Gastroesophageal sphincter (tissue), 4 donors: ENCODE measurements at places on chromosomes 16 and 17.

DNA sequence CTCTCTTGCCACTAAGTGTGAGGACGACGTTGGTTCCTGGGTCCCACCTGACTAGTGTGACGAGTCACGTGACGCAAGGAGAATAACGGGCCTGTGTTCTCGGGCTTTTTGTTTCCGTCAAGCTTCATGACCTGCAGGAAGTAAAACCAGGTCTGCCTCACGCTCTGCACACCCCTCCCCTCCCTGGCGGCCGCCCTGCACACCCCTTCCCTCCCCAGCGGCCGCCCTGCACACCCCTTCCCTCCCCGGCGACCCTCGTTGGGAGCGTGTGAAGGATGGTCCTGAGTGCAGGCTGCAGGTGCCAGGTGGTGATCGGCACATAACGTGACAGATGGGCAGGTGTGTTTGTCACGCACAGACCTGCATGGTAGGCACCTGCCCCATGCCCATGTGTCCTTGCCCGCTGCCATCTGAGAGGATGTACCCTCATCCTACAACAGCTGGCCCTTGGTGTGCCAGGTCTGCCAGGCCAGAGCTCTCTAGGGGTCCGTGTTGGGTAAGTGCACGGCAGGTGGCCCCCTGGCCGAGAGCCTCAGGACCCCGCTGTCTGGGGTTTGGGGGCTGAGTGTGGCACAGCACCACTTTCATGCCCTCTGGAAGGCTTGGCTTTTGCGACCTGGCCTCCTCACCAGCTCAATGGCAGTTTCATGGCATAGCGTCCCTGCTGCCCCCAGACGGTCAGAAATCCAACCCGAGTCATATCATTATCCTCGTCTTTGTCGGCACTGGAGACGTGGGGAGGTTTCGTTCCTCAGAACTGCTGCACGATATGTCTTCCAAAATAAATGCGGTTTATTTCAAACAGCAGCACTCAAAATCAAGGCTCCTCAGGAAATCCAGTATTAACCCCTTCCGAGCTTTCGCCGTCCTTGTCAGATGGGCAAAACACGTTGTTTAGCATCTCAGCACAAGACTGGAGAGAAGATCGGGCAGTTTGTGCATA is 191.8 kb upstream of the CHMP6 start:
- ATAC-seq: no peak

DNA sequence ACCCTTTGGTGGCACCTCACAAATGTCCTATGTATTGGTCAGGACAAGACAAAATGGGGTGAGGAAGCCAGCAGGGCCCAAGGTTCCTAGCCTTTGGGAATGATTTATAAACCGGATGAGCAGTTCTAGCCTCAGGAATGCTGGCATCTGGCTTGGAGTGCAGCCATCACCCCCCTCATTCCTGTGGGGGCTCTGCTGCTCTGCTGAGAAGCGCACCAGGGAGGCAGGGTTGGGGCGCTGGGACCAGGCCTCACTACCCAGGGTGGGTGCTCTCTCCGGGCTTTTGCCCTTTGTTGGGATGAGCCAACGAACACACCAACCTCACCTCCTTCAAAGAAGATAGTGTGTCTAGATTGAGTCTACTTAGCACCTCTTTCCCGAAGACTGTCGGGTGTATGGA is 39.2 kb downstream of the TMEM11 start:
- ATAC-seq: no peak

- ATAC-seq: peak; percentile 69
Measured at GRCh38 chr16:16073891-16074881, 124.8 kb downstream of the ABCC1 start.

- ATAC-seq: peak; percentile 70
Measured at GRCh38 chr17:50151937-50152547, 1.6 kb upstream of the PPP1R9B start.
